ENCODE measurements at places on chromosomes 16 and 17.

- no peak for DNase-seq
Observed at GRCh38 chr16:49733313-49734009, 122.5 kb downstream of the ZNF423 start.

GRCh38 chr16:56481468-56482122 is 30.2 kb downstream of the OGFOD1 start:
- DNase-seq, result no peak

DNA sequence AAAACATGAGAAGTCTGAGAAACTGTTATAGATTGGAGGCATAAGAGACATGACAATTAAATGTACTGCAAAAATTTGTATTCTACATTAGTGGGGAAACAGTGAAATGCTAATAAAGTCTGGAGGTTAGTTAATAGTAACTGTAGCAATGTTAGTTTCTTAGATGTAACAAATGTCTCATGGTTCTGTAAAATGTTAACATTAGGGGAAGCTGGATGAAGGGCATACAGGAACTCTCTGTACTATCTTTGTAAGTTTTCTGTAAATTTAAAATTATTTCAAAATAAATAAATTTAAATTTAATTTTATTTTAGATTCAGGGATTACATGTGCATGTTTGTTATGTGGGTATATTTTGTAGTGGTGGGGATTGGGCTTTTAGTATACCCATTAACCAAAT is 70.0 kb upstream of the IRX6 start:
- no peak for DNase-seq

GRCh38 chr16:68081861-68082628 is 3.1 kb upstream of the NFATC3 start:
- DNase-seq, result no peak

GRCh38 chr16:89046491-89046890 is 47.2 kb upstream of the ACSF3 start:
- no peak for DNase-seq

GRCh38 chr16:83366228-83366627 is 441.6 kb upstream of the HSBP1 start:
- no peak for DNase-seq

GRCh38 chr16:24297375-24297774 is 41.2 kb downstream of the CACNG3 start:
- no peak for DNase-seq

- DNase-seq, result peak; percentile 70
Observed at GRCh38 chr17:55549140-55549539, 37.9 kb upstream of the SMIM36 start.

DNA sequence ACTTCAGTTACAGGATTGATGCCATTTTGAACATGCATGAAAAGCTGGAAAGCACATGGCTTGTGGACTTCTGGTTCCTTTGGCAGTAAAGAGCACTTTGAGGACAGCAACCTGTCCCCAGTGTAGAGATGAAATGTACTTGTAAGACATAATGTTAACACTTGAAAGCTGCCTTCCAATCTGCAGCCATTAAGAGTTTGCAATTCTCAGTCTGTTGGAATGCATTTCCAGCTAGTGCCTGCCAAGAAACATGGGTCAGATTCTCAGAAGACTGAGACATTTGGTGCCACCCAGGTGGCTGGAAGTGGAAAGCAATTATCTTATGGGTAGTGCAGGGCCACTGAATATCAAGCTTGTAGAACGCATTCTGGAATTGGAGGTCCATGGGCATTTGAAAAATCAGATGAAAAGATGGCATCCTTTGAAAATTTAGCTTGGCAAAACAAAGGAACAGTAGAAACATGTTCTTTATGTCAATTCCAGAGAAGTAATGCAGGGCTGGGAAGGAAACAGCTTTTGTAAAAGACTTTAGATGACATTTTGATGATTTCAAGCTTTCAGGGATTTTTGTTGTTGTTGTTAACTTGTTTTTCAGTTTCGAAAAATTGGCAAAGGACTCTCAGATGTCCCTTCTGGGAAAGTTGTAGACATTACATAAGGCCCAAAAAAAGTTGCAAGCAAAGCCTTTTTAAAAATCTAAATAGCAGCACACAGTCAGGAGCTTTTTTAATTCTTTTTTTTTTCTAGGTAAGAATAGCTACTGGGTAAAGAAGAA is 147.0 kb downstream of the ABCA8 start:
- no peak for DNase-seq

DNA sequence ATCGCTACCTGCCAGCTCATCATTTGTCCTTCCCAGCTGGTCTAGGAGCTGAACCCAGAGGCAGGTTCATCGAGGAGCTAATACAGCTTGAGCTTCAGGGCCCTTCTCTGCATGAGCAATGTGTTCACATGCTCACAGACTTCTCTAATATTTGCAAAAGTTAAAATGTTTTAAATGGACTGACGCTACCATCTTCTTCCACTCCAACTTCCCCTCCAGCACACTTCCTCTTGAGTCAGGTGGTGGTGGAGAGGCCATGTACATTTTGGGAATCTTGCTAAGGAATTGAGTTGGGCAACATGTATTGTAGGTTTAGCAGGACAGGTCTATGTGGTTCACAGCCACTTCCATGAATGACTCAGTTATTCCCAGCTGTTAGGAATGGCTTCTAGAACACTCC is 21.6 kb upstream of the RHOT1 start:
- no peak for DNase-seq

DNA sequence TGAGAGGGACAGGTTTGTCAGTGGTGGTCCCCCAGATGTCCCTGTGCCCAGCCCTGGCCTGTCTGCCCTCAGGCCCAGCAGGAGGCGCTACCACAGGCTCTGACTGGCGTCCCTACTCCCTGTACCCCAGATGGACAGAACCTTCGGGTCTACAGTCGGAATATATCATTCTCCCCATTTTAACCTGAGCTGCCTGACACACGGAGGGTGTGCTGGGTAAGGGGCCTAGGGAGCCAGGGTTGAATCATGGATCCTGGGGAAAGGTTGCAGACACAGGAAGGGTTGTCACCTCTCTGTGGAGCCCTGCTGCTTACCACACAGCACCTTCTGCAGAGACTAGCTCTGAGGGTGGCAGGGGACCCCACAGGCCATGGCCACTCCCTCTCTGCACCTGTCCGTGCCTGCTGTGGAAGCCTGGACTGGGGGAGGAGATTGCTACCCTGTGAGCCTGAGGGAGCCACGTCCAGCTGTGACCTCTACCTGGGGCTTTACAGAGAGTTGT is 162.2 kb upstream of the ZNF267 start:
- no peak for DNase-seq

DNA sequence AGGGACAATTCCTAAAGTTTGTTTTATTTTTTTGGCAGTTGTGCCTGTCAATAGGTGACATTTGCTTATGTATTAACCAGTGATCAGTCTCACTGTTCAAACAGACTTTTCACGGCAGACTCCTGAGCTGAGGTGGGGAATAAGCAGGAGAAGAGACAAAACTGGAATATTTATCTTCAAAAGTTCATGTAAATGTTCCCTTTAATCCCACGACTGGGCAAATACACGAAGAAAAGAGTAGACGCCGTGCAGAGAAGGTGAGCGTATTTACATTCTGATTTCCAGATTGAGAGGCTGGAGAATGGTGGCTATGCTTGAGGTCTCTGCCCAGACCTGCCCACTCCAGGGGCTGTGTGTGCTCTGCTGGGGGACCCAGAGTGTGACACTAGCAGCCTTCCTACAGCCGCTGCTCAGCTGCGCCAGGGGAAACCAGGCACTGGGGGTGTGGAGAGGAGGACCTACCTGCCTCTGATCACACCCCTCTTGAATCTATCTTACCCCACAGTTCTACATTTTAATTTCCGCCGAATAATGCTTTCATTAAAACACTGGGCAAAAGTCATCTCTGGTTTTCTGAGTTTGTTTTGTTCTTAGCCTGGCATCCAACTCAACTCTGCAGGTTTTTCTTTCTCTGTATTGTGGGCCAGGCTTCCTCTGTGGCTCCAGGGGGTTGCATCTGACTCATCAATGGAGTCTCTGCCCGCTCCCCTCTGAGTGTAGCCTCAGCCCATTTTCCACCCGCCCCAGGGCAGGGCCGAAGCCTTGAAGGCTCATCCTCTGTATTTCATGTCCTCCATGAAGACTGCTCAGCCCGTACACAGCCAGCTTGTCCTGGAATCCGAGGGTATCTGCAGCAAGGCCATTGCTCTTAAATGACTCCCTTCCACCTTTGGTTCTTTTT is 237.1 kb downstream of the NTN1 start:
- no peak for DNase-seq

GRCh38 chr16:48014349-48015135 is 141.3 kb downstream of the ABCC12 start:
- DNase-seq, result no peak

DNA sequence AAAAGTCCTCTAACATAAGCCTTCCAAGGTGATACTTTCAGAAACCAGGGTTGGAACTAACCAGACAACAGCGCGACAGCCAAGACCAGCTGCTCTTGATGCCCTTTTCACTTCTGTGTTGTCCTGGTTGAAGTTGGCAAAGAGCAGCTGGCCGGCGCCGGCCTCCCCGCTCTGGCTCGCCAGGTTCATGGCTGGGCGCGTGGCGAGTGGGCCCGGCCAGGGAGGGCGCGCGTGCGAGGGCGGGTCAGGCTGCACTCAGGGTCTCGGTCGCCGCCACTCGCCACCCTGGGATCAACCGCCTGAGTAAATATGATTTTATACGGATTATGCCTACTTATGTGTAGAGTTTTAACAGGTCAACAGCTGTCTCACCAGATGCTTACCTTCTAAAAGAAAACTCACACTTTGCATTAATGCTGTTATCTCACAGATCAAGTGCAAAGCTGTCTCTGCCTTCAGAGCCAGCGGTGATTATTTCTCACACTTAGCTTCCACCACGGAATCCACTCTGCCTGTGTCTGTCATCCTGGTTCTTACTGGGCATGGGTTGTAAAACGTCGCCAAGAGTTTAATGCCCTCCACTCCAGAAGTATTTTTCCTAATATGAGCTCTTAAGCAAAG is 13.5 kb downstream of the KCTD2 start:
- DNase-seq, result no peak

GRCh38 chr16:17404941-17405689 is 65.6 kb downstream of the XYLT1 start:
- DNase-seq, result no peak

DNA sequence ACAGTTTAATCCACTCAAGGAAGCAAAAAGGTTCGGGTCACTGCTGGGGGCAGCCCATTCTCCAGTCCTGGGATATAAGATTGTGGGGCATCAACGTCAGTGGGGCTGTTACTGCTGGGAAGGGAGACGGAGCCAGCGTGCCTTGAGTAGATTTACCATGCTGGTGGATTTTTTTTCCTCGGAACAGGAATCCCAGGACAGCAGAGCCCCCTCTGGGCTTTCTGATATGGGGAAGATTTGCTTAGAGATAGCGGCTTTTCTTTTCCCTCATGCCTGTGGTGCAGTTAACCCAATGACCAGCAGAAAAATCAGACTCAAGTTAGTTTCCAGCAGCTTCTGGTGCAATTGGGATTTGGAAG is 35.4 kb downstream of the WSCD1 start:
- no peak for DNase-seq

- no peak for DNase-seq
Observed at GRCh38 chr16:78817200-78817739, 717.8 kb downstream of the WWOX start.

DNA sequence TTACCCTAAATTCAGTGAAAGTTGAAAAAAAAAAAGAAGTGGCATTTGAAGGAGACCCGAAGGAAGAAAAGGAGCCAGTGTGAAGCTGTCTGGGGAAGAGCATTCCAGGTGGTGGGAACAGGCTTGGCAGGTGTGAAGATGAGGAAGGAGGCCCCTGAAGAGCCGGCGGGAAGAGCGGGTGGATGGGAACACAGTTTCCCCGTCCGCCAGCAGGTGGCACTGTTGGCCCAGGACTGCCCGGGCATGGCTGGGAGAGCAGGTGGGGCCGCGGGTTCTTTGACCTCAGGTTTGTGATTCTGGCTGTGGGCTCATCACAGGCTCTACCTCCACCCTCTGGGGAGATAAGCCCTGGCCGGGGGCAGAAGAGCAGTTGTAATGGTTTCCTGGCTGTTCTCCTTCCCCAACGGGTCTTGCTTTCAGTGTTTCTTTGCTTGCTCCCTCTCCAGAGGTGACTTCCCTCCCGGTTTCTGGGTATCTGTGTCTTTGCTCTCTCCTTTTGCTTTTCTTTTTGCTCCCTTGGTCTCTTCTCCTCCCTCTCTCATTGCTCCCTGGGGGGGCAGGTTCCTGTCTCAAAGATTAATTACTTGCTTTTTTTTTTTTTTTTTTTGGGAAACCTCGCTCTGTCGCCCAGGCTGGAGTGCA is 32.3 kb downstream of the RAP1GAP2 start:
- DNase-seq, result peak; percentile 67

- peak; percentile 28 for DNase-seq
Observed at GRCh38 chr17:64063766-64064224, 43.4 kb upstream of the ICAM2 start.

DNA sequence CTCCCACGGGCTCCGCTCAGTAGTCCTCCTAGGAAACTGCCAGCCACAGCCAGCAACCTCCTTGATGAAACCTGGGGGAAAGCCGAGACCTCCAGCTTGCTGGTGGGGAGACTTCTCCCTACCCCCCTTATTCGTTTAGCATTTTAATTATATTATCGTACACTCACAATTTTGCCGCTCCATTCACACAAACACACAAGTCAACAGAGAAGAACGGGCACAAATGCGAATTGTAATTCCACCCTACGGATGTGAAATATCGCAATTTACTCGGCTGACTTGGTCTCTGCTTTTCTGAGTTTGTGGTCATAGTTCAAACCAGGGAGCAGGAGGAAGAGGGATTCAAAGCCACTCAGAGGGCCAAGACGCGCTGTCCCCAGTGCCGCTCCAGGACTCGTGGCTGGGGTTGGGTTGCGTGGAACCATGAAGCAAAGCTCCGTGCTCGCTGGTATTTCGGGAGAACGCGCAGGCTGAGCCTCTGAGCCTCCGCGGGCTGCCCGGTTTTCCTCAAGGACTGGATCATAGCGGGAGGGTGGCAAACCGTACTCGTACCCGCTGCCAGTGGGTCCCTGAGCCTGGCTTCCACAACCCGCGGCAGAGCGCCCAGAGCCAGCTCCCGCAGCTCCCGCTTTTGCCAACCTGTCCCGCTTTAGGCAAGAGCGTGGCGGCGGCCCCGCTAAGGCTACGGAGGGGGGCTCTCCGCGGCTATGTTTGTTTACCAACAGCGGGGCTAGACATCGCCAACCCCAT is 2.0 kb downstream of the LHX1 start:
- no peak for DNase-seq

- DNase-seq, result no peak
Observed at GRCh38 chr16:85195900-85196772, 83.9 kb upstream of the CIBAR2 start.

GRCh38 chr16:726188-726437 is 130 bp downstream of the CCDC78 start:
- no peak for DNase-seq

DNA sequence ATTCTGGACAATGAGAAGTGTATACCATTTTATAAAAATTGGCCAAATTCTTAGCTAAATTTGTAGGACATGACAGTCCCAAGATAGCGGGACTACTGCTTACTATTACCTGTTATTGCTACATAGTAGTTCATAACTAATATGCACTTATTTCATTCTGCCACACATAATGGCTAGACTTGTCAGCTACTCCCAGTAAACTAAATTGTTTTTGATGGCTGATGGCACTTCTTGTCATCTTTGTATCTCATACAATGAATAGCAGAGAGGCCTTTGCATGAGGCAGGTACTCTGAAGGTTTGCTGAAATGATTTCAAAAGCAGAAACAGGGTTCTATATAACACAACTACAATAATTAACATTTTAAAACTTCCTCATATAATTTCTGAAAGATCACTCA is 44.0 kb downstream of the ITFG1 start:
- no peak for DNase-seq

- peak; percentile 10 for DNase-seq
Observed at GRCh38 chr16:65909310-65910050, 457.0 kb upstream of the CDH5 start.
